Colonic mucosa (tissue), 4 donors: ENCODE measurements at places on chromosomes 5 and 9. TPM values are rescaled to one million over a fixed set of nuclear protein-coding genes. Genes with fewer than 3 reads are reported as not detected.

DNA sequence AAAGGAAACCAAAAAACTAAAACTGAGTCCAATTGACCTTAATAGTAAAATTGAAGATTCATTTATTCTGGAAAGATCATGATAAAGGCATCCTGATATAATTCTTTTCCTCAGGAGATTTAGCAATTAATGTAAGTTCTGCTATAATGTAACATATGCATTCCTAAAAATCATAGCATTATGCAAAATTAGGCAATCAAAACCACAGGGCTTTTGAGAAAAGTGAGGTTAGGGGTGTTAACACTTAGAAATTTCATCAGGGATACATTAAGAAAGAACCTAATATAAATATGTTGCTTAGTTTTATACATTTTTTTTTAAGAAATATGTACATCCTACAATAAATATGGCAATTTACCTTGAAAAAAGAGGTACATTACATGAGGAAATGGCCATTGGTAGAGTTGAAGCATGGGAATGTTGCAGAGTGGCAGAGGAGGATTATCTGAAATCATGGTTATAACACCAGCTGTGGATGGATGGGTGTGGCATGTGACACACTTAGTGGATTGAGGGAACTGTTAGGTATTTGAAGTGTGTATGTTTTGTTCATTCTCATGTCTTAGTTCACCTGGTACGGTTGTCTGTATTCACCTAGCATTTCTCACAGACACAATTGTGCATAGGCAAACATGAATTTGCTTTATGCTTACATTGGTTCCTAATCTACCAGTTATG, 51.1 kb downstream of the CCNH start:
- no peaks in the 10 kb centered on the region for H3K36me3 ChIP-seq
- no peaks in the 10 kb centered on the region for H3K27me3 ChIP-seq
- H3K4me3 ChIP-seq, result no peak overlapping the region
- H3K27ac ChIP-seq, result no peak overlapping the region
- H3K4me1 ChIP-seq, result no peaks in the 10 kb centered on the region

- no peak overlapping the region for H3K4me3 ChIP-seq
- peak overlapping the region; percentile 7 for H3K27ac ChIP-seq
- no peaks in the 10 kb centered on the region for H3K36me3 ChIP-seq
- no peaks in the 10 kb centered on the region for H3K4me1 ChIP-seq
- H3K27me3 ChIP-seq, result no peaks in the 10 kb centered on the region
Measured at GRCh38 chr5:997001-997474, 11.6 kb upstream of the NKD2 start.

DNA sequence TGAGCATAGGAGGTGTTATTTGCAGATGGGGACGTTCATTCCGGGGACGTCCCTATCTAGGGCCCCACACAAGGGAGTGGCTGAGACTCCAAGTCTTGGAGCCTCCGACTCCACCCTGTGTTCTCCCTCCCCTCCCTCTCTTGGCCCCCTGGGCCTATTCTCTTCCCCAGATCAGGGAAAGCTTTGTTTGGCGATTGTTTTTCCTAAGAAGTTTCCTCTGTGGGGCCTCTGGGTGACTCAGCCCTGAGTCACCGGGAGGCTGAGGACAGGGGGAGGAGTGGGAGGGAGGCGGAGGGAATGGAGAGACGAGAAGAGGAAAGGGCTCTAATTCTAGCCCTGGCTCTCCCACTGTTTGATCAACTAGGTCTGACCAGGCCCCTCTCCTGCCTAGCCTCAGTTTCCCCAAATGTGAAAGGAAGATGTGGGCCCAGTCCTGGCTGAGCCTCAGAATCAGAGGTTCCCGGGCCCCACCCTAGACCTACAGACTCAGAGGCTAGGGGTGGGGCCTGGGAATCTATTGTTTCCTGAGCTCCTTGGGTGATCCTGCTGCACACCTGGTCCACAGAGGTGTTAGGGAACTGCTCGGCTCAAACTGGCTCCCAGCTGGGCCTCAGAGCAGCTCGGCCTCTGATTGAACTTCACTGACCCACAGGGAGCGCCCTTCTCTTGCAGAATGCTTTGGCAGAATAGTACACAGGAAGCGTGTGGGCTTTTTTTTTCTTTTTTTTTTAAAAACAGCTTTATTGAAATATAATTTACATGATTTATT, 19.2 kb downstream of the GSN start:
- peak; percentile 91 for DNase-seq
- peak overlapping the region; percentile 8 for H3K4me3 ChIP-seq
- no peaks in the 10 kb centered on the region for H3K27me3 ChIP-seq
- peaks cover 42% of the 10 kb centered on the region for H3K4me1 ChIP-seq

DNA sequence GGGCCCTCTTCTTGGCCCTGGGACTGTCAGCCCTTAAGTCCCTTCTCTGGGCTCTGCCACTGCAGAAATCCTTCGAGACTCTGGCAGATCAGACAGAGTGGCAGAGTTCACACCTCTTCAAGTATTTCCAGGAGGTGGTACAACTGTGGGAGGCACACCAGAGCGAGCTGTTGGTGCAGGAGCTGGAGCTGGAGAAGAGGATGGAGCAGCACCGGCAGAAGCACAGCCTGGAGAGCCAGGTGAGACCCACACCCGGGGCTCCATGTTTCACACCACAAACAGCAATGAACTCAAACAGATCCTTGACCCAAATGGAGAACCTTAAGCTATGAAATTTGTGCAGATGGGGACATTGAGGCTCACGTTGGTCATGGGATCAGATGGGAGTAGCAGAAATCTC, 17.5 kb downstream of the CCDC180 start:
- DNase-seq, result no peak
- no peak overlapping the region for H3K4me3 ChIP-seq
- no peaks in the 10 kb centered on the region for H3K27me3 ChIP-seq

DNA sequence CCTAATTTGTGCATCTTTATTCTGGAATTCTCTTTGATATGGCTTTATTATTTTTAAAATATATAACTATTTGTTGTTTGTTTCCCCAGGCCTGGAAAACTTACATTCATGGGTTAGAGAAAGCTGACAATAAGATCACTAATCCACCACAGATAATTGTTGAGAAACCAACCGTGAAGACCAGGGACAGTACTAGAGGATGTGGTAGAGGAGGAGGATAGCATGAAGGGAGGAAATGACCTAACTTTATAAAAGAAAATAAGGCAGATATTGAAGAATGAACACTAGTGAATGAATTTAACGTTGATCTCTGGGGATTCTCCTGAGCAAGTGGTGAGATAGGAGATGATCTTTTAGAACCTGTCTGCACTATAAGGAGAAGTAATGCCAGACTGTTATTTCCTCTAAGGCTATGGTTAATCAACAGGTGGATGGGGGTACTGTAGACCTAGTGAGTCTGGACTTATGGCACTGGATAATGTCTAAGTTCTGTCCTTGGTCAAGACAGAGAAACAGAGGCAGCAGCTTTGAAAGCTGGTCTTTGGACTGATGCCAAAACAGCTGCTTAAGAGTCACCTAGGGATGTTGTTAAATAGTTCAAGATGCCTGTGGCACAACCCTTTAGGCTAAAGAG, 52.4 kb downstream of the NREP start:
- H3K36me3 ChIP-seq, result no peaks in the 10 kb centered on the region
- H3K4me3 ChIP-seq, result no peak overlapping the region
- DNase-seq, result no peak
- H3K4me1 ChIP-seq, result peaks cover 4% of the 10 kb centered on the region

DNA sequence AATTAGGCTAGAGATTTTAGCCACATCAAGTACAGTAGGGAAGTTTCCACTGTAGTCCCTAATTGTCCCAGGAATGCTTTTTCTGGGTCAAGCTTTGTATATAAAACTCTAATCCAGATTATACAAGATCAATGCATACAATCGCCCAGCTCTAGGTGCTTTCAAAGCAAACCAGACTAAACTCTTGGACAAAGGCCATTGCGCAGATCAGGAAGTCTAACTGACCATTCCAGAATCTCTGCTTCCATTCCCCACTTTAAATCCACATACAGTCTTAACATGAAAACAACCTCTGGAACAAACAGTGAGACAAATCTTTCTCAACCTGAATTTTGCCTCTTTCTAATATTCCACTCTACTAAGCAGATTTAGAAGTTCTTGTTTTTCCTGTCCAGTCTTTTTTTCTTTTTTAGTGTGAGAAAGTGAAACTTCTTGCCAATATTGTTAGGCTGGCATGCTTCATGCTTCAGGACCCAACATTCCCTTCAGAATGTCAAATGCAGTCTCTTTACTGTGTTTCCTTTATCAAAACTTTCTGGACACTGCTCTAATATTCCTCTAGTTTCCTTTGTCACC, 76.1 kb downstream of the ITGA1 start:
- H3K36me3 ChIP-seq, result no peaks in the 10 kb centered on the region
- DNase-seq, result no peak
- H3K4me1 ChIP-seq, result no peaks in the 10 kb centered on the region
- H3K4me3 ChIP-seq, result no peak overlapping the region
- H3K27me3 ChIP-seq, result no peaks in the 10 kb centered on the region

GRCh38 chr5:53779541-53779981, 219.1 kb downstream of the NDUFS4 start:
- H3K27ac ChIP-seq, result no peak overlapping the region
- DNase-seq, result no peak
- no peaks in the 10 kb centered on the region for H3K4me1 ChIP-seq
- no peaks in the 10 kb centered on the region for H3K36me3 ChIP-seq

DNA sequence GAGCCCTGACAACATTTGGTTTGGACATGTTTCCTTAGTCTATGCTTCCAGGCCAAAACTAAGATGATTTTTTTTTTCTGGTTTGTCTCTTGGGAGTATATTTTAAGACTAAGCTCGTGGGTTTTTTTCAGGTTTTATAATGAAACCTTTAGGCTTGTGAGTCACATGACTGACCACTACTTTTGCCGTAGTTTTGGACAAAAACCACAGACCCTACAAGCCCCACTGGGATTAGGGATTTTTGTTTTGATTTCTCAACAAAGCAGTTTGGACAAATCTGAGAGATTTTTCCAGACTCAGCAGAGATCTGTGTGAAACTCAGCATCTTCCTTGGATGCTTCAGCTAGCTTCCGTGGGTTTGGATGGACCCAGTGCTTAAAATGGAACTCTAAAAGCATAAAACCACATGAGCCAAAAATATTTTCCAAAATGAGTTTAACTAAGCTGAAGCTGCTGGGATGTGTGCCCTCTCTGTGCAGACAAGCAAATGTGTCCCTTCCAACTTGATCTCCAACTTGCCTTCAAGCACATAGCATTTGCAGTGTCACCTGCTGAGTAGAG, 70.3 kb upstream of the SMIM15 start:
- no peak for DNase-seq
- no peak overlapping the region for H3K4me3 ChIP-seq
- H3K36me3 ChIP-seq, result no peaks in the 10 kb centered on the region
- H3K4me1 ChIP-seq, result no peaks in the 10 kb centered on the region
- no peak overlapping the region for H3K27ac ChIP-seq

APBA1 gene
- 6.3 TPM for total RNA-seq

AGXT2 gene
- not detected for total RNA-seq
